ENCODE measurements at places on chromosomes 16 and 17.

DNA sequence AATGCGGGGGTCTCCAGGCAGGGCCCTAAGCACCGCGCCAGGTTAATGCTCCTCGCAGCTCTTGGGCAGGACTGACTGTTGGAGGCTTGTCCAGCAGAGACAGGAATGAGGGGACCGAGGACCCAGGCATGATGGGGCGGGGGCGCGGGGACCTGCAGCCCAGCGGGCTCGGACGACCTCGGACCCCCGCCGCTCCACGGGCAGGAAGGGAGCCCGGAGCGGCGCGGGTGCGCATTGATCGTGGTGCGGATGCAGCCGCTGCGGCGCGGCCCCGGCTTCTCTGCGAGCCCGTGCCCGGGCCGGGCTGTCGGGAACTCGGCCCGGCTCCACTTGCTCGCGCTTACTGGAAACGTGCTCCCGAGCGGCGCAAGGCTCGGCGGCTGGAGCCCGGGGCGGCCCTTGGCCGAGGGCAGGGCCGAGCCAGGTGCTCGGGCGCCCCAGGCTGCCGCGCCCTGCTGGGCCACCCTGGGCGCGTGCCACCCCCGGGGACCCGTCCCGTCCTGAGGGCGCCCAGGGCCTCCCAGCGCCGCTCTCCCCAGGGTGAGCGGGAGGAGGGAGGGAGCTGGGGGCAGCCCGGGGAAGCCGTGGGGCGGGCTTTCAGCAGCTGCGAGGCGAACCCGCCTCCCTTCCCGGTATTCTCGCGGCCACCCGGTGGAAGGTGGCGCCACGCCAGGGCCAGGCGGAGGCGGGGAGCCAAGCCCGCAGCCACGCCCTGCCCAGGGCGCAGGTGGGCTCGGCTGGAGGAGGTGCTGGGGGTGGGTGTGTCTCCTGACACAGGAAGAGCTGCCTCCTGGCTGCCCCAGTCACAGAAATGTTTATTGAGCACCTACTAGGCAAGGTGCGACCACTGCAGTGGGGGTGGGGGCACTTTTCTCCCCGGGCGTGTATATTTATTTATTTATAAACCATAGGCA, 45.9 kb downstream of the SOCS3 start:
- H3K36me3 ChIP-seq: no peaks in the 10 kb centered on the region
- H3K4me3 ChIP-seq: peak overlapping the region; percentile 32
- no peaks in the 10 kb centered on the region for H3K27me3 ChIP-seq

DNA sequence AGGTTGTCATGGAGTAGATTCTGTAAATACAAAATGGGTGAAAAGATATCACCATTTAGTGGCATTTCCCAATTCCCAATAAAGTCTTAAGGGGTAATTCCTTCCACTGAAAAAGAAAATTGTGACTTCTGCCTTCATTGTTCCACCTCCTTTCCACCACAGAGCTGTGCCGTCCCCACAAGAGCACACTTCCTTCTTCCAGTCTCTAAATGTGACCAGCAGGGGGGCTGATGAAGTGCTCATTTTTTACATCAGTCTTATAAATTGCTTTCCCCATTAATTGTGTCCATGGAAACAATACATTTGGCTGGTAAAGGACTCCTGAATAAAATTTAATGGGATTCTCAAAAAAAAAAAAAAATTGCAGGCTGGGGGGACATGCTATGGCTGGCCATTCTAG, 260.8 kb upstream of the PSMD7 start:
- no peak overlapping the region for H3K4me3 ChIP-seq
- no peak overlapping the region for H3K27ac ChIP-seq
- no peaks in the 10 kb centered on the region for H3K4me1 ChIP-seq
- no peaks in the 10 kb centered on the region for H3K36me3 ChIP-seq
- peak; percentile 68 for DNase-seq
- H3K27me3 ChIP-seq: no peaks in the 10 kb centered on the region

- peaks cover 3% of the 10 kb centered on the region for H3K4me1 ChIP-seq
- H3K4me3 ChIP-seq: no peak overlapping the region
- peak; percentile 50 for DNase-seq
- peaks cover 9% of the 10 kb centered on the region for H3K27me3 ChIP-seq
- H3K27ac ChIP-seq: no peak overlapping the region
- H3K36me3 ChIP-seq: peaks cover 4% of the 10 kb centered on the region
Measured at GRCh38 chr16:1979271-1980029, 1.8 kb downstream of the NOXO1 start.

- H3K4me3 ChIP-seq: no peak overlapping the region
- no peak for DNase-seq
- H3K4me1 ChIP-seq: no peaks in the 10 kb centered on the region
Measured at GRCh38 chr16:56944954-56945839, 13.3 kb downstream of the HERPUD1 start.
